Mesothelial cell of epicardium (in vitro differentiated cells): ENCODE measurements at places on chromosomes 13 and 19.

DNA sequence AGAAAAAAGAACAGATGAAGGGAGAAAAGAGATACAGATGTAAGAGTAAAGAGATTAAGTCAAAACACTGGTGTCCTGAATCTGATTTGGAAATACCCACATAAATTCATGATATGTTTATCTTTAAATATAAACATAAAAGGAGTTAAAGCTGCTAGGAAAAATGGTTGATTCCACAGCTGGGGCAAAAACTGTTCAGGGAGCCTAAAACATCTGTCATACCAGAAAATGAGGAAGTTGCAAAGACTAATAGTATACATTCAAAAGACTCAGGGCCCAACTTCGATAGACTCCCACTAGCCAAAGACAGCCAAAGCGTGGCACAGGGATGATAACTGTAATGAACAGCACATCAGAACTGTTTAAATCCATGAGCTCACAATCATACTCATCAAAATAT lies 62.0 kb downstream of the ABCC4 start:
- DNase-seq, result no peak

- DNase-seq, result no peak
Measured at GRCh38 chr13:36188441-36188840, 25.9 kb downstream of the SOHLH2 start.

DNA sequence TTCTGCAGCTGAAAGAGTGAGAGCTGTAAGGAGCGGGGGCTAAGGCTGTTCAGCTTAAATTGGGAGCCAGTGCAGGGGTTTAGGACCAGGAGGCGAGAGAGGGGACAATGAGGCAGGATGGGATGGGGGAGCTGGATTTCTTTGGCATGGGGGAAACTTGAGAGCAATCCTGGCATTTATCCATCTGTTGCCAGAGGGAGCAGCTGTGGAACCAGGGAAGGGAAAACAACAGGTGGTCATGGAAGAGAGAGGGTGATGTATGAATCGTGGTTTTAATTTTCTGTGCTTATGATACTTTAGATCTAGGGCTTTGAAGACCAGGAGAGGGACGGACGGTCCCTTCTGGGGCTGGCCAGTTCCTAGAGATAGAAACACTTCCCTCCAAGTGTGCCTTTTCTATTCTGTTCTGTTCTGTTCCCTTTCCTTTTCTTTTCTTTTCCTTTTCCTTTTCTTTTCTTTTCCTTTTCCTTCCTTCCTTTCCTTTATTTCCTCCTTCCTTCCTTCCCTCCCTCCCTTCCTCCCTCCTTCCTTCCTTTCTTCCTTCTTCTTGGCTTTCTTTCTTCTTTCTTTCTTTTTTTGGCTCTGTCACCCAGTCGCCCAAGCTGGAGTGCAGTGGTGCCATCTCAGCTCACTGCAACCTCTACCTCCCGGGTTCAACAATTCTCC lies 16.0 kb upstream of the CCL25 start:
- no peak for DNase-seq

DNA sequence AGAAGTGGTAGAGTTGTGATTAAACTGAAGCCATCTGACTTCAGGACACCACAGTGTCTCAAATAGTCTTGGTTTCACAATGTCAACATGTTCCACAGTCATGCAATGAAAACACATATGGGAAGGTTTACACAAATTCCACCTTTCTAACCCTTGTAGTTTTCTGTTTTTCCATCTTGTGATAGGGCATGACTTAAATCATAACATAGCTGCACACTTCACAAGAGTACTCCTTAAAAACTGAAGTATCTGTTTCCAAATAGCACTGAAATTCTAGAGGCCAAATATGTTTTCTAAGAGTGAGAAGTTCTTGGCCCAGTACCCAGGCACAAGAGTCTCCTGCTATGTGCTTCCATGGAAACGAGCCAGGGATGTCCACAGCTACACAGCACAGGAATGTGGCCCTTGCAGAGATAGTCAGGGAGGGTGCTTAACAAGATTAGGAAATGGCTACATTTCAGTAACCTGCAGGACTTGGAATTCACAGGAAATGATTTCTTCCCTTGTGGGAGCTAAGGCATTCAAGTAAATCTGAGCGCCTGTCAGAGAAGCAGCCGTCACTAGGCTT lies 269.1 kb downstream of the NDFIP2 start:
- DNase-seq, result peak; percentile 43

DNA sequence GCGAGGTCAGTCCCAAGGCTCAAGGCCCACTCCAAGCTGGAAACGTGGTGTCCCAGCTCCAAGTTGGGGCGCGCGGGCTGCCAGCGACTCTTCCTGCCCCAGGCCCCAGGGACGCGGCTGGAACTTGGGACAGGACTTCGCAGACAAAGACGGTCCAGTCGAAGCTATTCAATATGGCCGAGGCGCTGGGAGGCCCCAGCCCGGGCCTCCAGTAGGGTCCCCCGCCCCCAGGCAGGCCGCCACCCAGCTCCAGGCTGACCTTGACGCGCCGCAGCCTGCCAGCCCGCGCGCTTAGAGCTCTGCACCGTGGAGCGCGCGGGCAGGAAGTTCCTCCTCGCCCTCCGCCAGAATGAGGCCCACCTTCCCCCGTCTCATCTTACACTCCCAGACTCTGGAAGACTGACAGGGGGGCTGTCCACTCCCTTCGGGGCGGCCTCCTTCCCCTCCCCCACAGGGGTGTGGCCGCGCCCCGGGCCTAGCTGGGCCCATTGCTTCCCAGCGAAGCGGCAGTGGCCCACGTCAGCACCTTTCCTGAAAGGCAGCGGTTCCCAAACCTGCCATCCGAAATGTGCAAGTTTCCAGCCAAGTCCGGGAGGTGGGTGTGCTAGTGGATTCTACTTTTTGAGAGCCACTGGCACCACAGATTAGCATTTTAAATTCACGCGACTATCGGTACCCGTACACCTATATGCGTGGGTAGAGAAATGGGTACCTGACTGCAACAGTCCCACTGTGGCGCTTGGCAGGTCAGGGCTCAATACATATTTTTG lies at the start of gene CCDC8:
Gene CCDC8, minus strand, starts transcription at position 303 of the 770 bp plus-strand sequence. CDS start 754 bp downstream, outside the sequence.
- peak; percentile 88 for DNase-seq

- DNase-seq, result no peak
Measured at GRCh38 chr19:31378404-31378803, 29.2 kb upstream of the TSHZ3 start.

DNA sequence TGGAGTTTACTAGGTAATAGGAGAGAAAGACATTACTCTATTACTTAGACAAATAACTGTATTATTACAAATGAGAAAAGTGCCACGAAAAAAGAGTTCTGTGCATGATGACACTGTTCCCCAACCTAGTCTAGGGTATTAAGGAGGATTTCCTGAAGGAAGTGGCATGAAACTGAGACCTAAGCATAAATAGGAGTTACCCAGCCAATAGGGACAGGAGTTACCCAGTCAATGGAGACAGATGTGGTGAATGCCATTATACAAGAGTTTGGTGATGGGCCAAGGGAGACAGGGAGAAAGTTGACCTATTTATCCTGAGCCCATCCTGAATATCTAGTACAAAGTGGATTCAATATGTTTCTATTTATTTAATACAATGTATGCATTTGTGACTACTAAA lies 65.4 kb downstream of the KL start:
- DNase-seq, result no peak

DNA sequence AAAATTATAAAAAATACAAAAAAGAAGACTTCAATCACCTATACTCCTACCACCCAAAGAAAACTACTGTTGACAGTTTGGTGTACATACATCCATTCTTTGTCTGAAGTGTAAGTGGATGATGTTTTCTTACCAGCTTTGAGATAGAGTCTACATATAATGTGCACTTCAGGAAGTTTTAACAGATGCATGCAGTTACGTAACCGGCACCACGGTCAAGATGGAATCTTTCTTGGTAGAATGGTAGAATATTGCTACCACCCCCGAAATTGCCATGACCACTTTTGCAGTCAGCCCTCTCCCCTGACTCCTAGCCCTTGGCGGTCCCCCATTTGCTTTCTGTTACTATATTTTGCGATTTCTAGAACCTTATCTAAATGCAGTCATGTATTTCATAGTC lies 1.4 kb downstream of the CUL4A start:
- DNase-seq, result no peak

- no peak for DNase-seq
Measured at GRCh38 chr19:772730-773436, 22.0 kb downstream of the MISP start.

- DNase-seq, result no peak
Measured at GRCh38 chr13:32261567-32261966, 53.6 kb downstream of the ZAR1L start.
